ENCODE measurements at places on chromosomes 4 and X. TPM values are rescaled to one million over a fixed set of nuclear protein-coding genes. Genes with fewer than 3 reads are reported as not detected.

The PRKG2 gene
- 6.7 TPM for polyA plus RNA-seq

The LPAR4 gene
- not detected for polyA plus RNA-seq

The C4orf50 gene
- polyA plus RNA-seq = not detected

The CXorf38 gene
- polyA plus RNA-seq = 5.5 TPM

DNA sequence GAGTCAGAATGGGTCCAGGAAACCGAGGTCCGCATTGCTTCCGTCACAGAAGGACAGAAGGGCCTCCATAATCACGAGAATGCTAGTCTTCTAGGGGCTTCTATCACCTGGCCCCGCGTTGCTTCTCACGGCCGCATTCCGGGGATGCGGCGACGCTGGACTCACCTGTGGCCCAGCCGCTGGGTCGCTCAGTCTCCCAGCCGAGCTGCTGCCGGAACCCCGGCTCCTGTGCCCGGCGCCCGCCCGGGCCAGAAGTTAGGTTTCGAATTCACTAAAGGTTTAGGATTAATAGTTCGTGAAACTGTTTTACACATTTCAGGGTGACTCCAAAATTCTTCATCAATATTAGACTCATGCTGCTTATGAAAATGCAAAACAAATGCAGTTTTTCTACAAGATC, 31.7 kb upstream of the TMSB15A start:
- no peak overlapping the region for H3K4me3 ChIP-seq
- H3K4me1 ChIP-seq = no peaks in the 10 kb centered on the region
- H3K36me3 ChIP-seq = no peaks in the 10 kb centered on the region
- H3K27me3 ChIP-seq = no peaks in the 10 kb centered on the region
- no peak overlapping the region for H3K27ac ChIP-seq

DNA sequence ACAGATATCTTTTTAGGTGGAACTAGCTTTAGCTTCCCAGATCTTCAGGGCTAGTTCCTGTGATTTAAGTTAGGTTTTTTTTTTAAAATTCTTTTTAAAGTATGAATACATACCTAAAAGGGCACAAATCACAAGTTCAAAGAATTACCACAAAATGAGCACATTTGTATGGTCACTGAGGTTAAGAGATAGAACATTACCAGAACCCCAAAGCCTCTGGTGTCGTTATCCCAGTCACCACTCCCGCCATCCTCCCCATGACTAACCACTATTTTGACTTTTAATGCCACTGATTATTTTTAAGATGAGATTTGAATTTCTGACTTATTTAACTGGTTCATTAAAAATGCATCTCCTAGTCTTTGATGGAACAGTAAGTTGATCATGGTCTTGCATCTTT, 5.4 kb downstream of the PGK1 start:
- no peak overlapping the region for H3K27ac ChIP-seq
- no peaks in the 10 kb centered on the region for H3K36me3 ChIP-seq
- no peak for DNase-seq
- no peaks in the 10 kb centered on the region for H3K27me3 ChIP-seq
- no peak overlapping the region for H3K4me3 ChIP-seq

DNA sequence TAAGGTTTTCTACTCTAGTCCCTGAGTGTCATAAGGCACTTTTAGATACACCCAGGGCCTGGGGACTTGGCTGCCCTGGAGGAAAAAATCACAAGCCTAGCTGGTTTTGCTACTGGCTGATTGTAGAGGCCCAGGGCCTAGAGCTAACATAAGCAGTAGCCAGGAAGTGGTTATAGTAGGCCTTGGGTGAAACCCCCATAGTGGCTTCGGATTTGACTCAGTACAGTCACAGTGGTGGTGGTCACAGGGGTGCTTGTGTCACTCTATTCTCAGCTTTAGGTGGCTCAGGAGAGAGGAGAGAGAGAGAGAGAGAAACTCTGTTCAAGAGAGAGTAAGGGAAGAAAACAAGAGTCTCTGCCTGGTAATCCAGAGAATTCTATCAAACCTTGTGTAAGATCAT, 194.5 kb upstream of the EDA2R start:
- H3K36me3 ChIP-seq = no peaks in the 10 kb centered on the region
- DNase-seq = no peak
- no peaks in the 10 kb centered on the region for H3K27me3 ChIP-seq
- no peaks in the 10 kb centered on the region for H3K4me1 ChIP-seq
- H3K27ac ChIP-seq = no peak overlapping the region

GRCh38 chr4:184514121-184514988, 40.0 kb upstream of the IRF2 start:
- no peaks in the 10 kb centered on the region for H3K4me1 ChIP-seq
- DNase-seq = peak; percentile 61
- H3K4me3 ChIP-seq = no peak overlapping the region
- H3K27ac ChIP-seq = no peak overlapping the region
- H3K36me3 ChIP-seq = no peaks in the 10 kb centered on the region

- H3K36me3 ChIP-seq = no peaks in the 10 kb centered on the region
- no peak overlapping the region for H3K4me3 ChIP-seq
- H3K27ac ChIP-seq = no peak overlapping the region
- no peaks in the 10 kb centered on the region for H3K4me1 ChIP-seq
These were observed 177.2 kb downstream of the MOSPD2 start for GRCh38 chrX:15050395-15050794.

- H3K27me3 ChIP-seq = no peaks in the 10 kb centered on the region
- no peaks in the 10 kb centered on the region for H3K36me3 ChIP-seq
- no peak for DNase-seq
- H3K27ac ChIP-seq = no peak overlapping the region
- no peak overlapping the region for H3K4me3 ChIP-seq
These were observed 343.1 kb downstream of the MID1IP1 start for GRCh38 chrX:39144323-39144722.

- no peak for DNase-seq
- no peaks in the 10 kb centered on the region for H3K4me1 ChIP-seq
- H3K4me3 ChIP-seq = no peak overlapping the region
- no peaks in the 10 kb centered on the region for H3K36me3 ChIP-seq
These were observed 542.9 kb upstream of the GRIA3 start for GRCh38 chrX:122641136-122641535.

- H3K4me1 ChIP-seq = no peaks in the 10 kb centered on the region
- H3K36me3 ChIP-seq = no peaks in the 10 kb centered on the region
- no peak for DNase-seq
- no peak overlapping the region for H3K4me3 ChIP-seq
- H3K27ac ChIP-seq = no peak overlapping the region
- no peaks in the 10 kb centered on the region for H3K27me3 ChIP-seq
These were observed 202.5 kb upstream of the RPL34 start for GRCh38 chr4:108417923-108418322.

Data from hepatocyte (in vitro differentiated cells).